ENCODE measurements at places on chromosomes 12 and 14.

GRCh38 chr12:127761880-127762279, 505.1 kb upstream of the TMEM132C start:
- DNase-seq: no peak

DNA sequence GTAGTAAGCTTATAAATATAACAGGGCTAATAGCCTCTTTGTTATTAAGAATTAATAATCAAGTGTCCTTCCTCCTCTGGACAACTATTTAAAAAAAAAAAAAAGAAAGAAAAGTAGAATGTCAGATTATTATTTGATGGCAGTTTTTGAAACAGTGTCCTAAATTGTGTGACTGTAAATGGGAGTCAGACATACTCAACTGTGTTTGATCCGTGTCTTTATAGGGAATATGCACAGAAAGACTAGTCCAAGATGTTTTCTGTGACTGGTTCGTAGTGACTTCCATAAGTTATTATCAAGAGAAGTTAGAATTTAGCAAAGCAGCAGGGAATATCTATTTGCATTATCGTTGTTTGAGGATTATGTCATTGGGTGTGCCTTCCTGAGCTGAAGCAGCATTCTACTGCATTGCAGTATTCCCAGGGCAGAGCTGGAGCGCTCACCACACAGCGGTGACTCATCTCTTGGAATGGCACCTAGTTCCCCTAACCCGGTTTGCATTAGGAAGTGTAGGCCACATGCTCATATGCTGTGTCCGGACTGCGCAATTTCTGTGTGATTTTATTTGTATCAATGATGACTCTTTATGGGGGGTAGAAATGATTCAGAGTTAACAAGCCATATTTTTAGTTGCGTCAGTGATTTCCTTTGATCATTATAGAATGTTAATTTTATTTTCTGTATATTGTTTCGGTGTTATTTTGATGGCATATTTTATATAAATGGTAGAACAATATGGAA, 7.9 kb downstream of the DYNC1H1 start:
- peak; percentile 100 for DNase-seq

- DNase-seq: peak; percentile 58
These were observed 191.9 kb downstream of the LRIG3 start for GRCh38 chr12:58728397-58728796.

- DNase-seq: no peak
These were observed 997 bp downstream of the CYP27B1 start for GRCh38 chr12:57765698-57766463.

- DNase-seq: no peak
These were observed 3.5 kb upstream of the BDKRB1 start for GRCh38 chr14:96252323-96252998.

DNA sequence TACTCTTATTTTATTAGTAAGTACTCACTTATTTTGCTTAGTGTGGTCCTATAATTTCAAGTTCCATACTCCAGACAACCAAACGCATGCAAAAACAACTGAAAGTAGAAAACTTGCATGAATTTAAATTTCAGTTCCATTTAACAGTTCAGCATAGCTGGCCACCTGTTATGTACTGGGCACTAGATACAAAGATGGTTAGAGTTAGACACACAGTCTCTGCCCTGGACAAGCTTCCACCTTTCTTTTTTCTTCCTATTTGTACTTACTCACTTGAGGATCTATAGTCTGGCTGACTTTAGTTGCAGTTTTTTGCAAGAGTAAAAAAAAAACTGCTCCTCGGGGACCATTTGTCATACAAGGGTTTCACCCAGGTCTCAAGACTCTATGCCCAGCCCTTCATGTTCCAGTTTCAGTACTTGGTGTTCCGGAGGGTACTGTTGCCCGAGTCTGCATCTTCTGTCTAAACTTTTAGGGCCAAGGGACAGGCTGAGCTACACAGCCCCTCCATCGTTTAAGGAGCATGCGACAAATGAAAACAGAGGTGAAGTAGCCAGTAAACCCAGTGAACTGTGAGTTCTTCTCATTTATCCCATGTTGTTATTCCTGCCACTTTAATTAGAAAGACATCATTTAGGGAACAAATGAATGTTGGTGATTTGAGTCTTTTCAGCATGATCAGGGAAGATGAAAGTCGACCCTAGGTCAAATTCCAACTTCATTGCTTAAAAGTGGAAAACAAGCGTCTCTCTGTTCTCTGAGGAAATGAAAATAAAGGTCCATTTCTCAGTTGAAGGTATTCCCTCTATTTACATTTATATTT, 22.3 kb downstream of the RPGRIP1 start:
- no peak for DNase-seq
